ENCODE measurements at places on chromosomes 16 and 17.

- no peak for DNase-seq
These were observed 4.8 kb upstream of the CCL3 start for GRCh38 chr17:36094746-36095145.

GRCh38 chr17:33896263-33896662 is 358.8 kb upstream of the CCL2 start:
- DNase-seq: no peak

- no peak for DNase-seq
These were observed 70.6 kb downstream of the MARCHF10 start for GRCh38 chr17:62737513-62737912.

GRCh38 chr16:2664574-2664982 is 17.7 kb upstream of the KCTD5 start:
- DNase-seq: peak; percentile 75

- no peak for DNase-seq
These were observed 59.9 kb downstream of the ABR start for GRCh38 chr17:1119924-1120323.

DNA sequence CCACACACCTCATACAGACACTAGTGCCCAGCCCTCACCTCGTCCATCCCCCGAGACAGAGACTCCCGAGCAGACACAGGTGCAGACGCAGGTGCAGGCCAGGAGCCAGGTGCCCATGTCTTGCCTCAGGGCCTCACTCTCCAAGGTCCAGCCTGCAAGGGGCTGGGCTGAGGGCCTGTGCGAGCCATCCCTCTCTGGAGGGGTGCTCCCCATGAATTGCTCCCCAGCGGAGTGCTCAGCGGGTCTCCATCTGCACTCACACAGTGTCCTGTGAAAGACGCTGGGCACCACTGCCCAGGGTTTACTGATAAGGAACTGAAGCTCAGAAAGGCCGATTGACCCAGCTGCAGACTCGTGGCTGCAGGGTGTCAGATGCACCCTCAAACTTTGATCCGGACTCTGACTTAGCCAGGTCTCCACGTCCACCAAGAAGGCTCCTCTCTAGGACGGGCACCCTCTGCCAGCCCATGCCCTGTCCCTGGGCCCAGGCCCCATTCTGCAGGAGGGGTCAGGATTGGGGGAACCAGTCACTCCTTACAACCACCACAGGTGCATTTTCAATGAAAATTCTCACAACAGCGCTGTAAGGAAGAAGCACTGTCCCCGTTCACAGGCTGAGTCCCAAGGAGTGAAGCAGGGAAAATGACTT is 16.9 kb downstream of the POLR3K start:
- DNase-seq: no peak

DNA sequence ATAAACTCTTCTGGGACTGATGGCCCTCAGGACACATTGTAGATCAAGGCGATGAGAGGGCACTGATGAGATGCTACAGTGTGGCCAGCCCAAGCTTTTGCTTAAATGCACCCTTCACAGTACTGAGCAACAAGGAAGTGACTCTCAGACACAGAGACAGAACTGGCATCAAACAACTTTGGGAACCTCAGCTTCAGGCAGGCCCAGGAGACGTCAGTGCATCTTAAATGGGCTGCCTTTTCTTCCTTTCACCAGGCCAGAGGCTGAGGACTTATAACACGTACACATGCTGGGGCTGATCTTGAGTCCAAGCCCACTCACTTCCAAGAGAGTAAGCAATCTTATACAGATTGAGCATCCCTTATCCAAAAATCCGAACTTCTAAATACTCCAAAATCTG is 386.1 kb upstream of the C16orf82 start:
- no peak for DNase-seq

DNA sequence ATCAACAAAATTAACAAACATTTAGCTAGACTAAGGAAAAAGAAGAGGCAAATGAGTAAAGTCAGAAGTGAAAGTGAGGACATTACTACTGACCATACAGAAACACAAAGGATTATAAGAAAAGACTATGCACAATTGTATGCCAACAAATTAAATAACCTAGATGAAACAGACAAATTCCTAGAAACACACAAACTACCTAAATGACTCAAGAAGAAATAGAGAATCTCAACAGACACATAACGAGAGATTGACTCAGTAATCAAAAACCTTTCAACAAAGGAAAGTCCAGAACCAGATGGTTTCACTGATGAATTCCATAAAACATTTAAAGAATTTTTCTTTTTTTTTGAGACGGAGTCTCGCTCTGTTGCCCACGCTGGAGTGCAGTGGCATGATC is 35.7 kb upstream of the MYLK3 start:
- no peak for DNase-seq

DNA sequence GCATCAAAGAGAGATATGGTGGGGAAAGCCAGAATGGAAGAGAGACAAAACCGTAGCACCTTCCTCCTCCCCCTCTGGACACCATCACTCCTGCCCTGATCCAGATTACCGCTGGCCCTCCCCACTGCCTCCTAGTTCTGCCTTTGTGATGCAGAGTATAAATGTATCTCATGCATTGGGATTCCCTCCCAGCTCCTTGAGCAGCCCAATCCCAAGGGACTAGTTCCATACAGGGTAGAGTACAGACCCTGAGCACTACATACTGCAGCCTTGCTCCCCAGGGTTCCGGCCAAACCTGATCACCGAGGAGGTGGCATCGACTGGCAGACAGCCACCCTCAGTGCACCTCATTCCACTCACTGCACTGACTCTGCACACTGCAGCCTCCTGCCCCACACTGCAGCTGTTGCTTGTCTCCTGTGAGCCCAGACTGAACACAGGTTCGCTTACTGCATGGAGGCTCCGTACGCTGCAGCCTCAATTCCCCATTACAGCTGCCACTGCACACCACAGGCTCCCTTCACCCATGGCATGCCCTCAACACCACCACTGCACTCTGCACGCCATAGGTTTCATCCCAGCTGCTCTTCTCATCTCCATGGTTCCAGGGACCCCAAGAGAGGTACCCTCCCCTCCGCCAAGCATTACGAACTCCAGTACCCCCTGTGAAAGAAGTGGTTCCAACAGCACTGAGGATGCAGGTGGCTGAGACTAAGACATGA is 1.7 kb upstream of the THRA start:
- DNase-seq: no peak

DNA sequence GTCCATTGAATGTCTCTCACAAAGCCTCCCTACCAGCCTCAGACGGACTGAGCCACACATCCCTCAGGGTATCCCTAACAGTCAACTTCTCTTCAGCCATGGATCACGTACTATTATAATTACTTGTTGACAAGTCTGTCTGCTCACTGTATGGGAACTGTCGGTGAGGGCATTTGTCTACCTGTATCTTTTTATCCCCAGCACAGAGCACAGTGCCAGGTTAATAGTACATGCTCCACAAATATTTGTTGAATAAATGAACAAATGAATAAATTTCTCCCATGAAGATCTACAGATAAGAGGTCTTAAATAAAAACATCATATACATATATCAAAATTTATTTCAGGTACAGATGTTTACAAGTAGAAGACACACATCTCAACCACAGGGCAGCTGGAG is 414.0 kb downstream of the SOX9 start:
- DNase-seq: no peak

DNA sequence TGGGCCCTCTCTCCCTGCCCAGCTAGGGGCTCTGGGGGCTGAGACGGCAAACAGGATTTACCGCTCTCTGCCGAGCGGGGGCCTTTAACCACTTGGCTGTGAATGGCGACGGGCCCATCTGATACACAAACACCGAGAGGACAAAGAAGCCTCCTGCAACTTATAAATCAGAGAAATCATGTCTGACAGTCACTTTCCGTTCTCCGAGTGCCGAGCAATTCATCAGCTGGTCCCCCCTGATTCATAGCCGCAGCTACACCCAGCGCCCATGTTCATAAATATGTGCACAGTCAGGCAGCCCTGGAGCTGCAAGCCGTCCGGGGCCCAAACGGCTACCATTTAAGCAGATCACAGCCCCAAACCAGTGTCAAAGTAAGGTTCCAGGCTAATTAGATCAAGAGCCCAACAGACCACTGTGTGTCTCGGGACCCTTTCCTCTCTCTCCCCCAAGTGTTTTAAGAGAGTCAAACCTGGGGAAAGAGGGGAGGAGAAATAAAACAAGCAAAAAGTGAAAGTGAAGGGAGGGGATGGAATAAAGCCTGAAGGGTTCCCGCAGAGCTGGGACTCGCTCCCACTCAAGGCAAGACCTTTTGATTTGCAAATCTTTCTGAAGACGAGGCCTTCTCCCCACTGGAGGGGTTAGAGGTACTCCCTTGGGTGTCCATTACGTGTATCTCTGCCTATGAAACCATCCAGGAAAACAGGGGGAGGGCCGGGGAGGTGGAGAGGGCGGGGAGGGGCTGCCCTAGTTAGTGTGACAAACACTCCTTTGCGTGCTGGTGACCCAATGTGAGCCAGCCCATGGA is 154.7 kb downstream of the C16orf78 start:
- no peak for DNase-seq

DNA sequence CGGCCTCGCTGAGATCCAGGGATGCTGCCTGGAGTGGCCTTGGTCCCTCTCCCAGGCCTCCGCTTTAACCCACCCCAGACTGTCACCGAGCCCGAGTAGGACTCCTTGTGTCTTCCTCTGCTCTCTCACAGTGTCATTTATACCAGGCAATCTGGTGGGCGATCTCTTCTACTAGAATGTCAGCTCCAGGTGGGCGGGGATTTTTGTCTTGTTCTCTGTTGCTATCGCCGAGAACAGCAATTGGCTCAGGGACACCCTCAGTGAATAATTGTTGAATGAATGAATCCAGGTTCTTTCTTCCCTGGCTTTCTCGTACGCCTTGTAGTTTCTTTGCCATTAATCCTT is 591 bp downstream of the DHX38 start:
- no peak for DNase-seq

GRCh38 chr16:64449506-64449905 is 672.4 kb downstream of the CDH11 start:
- DNase-seq: no peak

DNA sequence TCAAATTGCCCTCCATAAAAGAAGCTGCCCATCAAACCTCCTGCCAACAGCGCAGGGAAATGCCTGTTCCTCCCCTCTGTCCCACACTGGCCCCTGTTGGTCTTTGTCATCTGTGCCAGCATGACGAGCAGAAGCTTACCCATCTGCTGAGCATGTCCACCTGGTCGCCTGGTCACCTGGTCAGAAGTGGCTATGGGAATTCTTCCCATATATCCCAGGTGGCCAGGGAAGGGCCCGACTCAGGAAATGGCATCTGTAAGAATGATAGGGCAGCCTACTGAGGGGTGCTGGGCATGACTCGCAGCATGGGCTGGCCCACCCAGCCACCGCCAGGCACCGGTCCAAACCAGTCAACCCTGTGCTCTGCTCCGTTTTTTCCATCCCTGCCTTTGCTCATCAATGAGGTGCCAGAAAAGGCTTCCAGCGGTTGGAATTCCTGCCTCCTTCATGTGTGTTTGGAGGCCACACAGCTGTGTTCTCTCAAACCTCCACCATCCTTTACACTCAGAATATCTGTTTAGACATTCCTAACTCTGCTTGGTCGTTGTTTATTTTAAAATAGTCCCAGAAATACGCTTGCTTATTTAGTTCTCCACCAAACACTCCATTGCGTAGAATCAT is 145.2 kb downstream of the CLEC16A start:
- DNase-seq: no peak

GRCh38 chr16:80788027-80788426 is 16.4 kb downstream of the CDYL2 start:
- DNase-seq: no peak

DNA sequence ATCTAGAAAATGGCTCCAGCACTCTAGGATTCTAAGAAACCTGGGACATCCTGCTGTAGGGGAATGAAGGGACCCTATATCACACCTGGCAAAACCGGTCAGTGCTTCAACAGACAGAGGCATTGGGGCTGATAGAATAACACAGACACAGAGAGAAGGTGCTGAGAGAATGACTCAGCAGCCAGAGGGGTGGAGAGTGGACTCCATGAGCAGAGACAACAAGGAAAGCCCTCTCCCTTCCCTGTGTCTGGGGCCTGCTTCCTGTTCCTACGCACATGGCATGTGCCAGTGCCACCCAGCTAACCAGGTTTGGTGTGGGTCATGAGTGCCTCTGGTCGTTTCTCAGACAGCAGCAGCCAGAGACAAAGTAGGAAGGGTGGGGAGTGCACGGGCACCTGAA is 140.3 kb downstream of the CCT6B start:
- DNase-seq: no peak

- no peak for DNase-seq
These were observed 97.6 kb upstream of the CBX4 start for GRCh38 chr17:79936641-79937381.

DNA sequence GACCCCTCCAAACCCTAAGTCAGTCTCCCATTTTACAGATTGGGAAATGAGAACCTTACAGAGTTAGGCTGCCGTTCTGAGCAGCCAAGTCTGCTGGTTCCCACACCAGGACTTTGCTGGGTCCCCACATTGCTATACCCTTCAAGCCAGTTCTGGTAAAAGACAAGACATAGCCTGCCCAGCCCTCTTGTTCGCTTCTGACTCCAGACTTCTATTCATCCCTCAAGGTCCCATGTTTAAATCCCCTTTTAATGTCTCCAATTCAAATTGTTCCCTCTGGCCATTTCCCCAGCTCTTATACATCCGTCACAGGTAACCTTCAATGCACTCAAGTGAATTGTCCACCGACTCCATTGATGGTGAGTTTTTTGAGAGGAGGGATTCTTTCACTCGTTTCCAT is 30.2 kb downstream of the WNT3 start:
- DNase-seq: no peak

- DNase-seq: no peak
These were observed 77.5 kb downstream of the USP32 start for GRCh38 chr17:60314423-60314822.

DNA sequence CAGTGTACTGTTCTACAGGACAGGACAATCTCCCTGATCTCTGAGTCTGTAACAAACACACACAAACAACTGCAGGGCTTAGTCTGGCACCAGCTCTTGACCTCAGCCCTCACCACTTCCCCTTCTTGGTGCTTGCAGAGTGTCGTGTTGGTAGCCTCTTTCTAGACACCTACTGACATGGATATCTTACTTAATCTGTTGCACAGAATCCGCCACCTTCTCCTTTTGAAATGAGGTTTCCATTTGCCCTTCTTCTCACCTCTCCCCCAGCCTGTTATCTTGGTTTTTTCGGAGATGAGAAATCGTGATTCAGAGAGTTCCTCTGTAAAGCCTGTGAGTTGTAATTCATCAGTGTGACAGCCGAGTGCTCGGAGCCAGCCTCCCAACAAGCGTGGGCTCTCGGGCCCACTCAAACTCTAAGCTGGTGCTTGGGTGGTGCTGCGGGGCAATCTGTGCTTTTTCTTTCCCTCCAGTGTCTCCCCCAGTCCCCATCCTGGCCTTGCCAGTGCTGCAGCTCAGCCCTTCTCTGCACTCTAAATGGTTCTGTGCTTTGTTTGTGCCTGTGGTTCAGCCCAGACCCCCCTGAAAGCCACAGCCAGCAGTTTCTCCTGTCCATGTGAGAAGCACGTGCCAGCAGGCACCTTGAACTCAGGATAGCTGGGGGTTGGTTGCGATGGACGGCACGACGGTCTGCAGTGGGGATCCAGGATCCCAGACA is 28.1 kb downstream of the KIAA0513 start:
- no peak for DNase-seq

DNA sequence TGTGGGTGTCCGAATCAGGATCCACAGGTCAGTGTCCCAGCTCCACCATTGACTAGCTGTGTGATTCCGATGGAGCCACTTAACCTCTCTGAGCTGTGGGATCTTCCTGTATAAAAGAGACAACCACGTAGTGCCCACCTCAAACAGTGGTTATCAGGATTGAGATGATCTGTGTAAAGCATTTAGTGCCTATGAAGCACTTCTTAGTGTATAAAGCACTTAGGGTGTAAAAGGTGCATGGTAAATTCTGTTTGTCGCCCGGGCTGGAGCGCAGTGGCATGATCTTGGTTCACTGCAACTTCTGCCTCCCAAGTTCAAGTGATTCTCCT is 95.2 kb downstream of the MARF1 start:
- DNase-seq: no peak
